ENCODE measurements at places on chromosomes 4 and X.

DNA sequence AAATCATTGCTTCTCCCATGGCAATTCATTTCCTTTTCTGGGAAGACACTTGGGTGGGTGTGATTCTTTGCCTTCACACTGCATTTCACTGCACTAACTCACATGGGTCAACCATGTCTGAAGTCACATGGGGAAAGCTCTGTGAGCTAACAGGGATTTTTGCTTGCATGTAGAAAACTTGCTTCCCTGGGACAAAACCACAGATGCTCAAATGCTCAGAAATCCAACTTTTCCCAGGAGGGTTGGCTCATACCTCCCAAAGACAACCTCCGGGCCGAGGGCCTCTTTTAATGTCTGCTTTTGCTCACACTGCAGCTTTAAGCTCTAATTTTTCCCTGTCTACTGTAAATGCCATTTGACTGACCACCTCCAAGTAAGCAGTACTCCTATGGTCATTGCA, 1695.2 kb downstream of the STIM2 start:
- peak; percentile 93 for DNase-seq

DNA sequence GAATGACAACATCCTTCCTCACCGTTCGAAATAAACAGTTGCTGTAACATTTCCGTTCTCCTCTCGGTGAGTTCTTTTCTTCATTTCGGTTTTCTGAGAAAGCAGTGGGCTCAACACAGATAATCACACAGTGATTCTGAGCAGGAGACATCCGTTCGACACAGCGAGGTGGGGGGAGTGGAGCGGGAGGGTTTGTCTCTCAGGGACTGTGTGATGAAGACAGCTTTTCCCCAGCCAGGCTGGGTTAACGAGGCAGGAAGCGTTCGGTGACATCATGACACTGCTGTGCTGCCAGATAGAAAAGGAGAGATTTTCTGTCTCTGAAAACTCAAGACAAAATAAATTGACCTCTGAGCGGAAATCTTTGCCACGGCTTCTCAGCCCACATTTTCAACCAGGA, 119.3 kb downstream of the CRLF2 start:
- no peak for DNase-seq

GRCh38 chr4:67333664-67334063, 211.6 kb downstream of the CENPC start:
- DNase-seq = no peak

DNA sequence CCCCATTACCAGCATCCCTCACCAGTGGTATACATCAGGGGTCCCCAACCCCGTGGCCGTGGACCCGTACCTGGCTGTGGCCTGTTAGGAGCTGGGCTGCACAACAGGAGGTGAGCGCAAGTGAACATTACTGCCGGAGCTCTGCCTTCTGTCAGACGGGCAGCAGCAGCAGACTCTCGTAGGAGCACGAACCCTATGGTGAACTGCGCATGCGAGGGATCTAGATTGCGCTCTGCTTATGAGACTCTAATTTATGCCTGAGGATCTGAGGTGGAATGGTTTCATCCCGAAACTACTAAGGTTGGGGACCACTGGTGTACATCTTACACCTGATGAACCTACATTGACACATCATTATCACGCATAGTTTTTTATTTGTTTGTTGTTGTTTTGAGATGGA, 52.8 kb upstream of the DHX15 start:
- DNase-seq = no peak

GRCh38 chr4:135418353-135418752, 1216.8 kb upstream of the PABPC4L start:
- no peak for DNase-seq

GRCh38 chr4:168560184-168561180, 63.6 kb downstream of the PALLD start:
- DNase-seq = no peak
